ENCODE measurements at places on chromosomes 1 and 21. TPM values are rescaled to one million over a fixed set of nuclear protein-coding genes. Genes with fewer than 3 reads are reported as not detected.
A peak's percentile ranks its signal among the peaks of the same experiment; 100 is the strongest.

DNA sequence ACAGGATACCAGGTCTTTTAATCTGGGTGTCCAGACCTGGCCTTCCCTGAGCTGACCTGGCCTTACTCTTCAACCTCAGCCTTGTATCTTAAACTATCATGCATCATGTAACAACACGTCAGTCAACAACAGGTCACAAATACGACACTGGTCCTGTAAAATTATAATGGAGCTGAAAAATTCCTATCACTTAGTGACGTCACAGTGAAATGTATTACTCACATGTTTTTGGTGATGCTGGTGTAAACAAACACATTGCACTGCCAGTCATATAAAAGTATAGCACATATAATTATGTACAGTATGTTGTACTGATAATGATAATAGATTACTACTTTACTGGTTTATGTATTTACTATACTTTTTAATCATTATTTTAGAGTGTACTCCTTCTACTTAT, 31.5 kb downstream of the ESRRG start:
- no peaks in the 10 kb centered on the region for H3K36me3 ChIP-seq
- DNase-seq = no peak
- H3K4me1 ChIP-seq = no peaks in the 10 kb centered on the region
- H3K27ac ChIP-seq = no peak overlapping the region

GRCh38 chr1:208185801-208186231, 58.4 kb downstream of the PLXNA2 start:
- no peaks in the 10 kb centered on the region for H3K36me3 ChIP-seq
- H3K4me3 ChIP-seq = no peak overlapping the region
- H3K27me3 ChIP-seq = no peaks in the 10 kb centered on the region
- DNase-seq = no peak

DNA sequence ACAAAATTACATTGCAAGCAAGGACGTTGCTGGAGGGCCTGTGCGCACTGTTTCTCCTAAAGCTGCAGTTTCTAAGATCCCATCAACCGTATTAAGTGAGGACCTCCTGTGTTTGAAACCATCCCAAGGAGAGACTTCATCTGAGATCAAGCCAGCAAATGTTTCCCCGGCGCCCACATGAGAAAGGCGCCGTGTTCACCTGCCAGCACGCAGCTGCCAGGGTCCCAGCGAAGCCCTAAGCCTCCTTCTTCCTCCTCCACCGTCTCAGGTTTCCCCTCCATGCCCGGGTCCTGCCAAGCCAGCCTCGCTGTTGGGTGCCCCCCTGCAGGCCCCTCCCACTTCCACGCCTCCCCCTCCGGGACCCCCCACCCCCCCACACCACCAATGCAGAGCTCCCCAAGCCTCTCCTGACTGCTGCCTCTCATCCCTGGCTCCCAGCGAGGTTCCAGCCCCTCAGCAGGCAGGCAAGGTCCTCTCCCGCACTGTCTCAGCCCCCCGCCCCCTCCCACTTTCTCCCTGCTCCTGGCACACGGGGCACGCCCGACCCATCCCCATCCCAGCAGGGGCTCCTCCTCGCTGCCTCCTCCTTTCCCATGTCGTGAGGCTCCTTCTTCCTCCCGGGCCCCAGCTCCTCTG, 8.6 kb upstream of the TFF1 start:
- no peak overlapping the region for H3K4me3 ChIP-seq
- no peak for DNase-seq
- peak overlapping the region; percentile 70 for H3K27ac ChIP-seq
- no peaks in the 10 kb centered on the region for H3K4me1 ChIP-seq
- H3K27me3 ChIP-seq = no peaks in the 10 kb centered on the region

DNA sequence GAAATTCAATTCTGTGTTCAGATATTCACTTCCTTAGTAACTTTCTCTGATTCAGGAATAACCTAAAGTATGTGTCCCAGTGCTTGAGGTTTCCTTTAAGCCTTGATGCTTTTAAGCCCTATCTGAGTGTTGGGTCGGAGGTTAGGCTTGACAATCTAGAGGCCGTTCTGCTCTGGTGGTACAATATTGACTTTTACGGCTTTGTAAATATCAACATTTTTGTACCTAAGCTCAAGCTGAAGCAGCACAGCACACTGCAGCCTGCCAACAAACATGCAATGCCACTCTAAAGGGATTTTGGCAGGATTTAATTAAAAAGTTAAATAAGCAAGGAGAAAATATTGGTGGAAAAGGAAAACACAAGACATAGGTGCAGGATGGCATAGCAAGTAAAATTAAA, 279.2 kb downstream of the NEGR1 start:
- no peak for DNase-seq
- no peak overlapping the region for H3K4me3 ChIP-seq
- H3K27ac ChIP-seq = no peak overlapping the region
- H3K4me1 ChIP-seq = no peaks in the 10 kb centered on the region

- no peaks in the 10 kb centered on the region for H3K4me1 ChIP-seq
- H3K27ac ChIP-seq = no peak overlapping the region
- peaks cover 29% of the 10 kb centered on the region for H3K27me3 ChIP-seq
- DNase-seq = no peak
- H3K36me3 ChIP-seq = no peaks in the 10 kb centered on the region
Measured at GRCh38 chr1:4658643-4659628, 4.5 kb downstream of the AJAP1 start.

HSPA6 gene
- 3.6 TPM for total RNA-seq

LHX8 gene
- not detected for total RNA-seq
